ENCODE measurements at places on chromosomes 4 and X.

DNA sequence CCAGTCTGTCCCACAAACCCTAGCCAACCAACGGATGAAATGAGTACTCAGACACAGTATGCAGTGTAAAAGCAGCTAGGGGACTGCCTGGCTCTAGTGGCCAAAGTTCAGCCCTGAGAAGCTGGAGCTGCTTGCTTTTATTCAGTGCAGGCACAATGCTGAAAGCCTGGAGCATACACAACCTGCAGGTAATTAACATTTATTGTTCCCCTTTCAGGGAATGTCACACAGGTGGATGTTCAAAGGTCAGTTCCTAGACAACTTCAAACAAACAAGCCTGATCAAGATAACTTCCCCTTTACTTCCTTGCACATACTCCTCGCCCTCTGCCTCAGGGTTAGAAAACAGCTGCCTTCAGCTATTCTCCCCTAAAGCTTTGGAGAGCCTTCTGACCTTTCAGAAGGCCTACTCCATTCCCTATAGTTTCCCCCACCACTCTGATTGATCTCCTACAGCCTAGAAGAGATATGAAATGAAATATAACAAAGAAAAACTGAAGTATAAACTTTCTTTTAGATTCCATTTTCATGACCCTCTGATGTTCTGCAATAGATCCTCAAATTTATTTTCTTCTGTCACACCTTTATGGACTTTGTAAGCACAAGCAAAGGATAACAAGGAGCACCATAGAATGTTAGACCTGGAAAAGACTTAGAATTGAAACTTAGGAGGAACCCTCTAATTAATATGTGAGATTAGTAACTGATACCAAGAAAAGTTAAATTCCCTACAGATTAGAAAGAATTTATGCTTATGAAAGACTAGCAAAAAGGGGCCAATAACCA, 6.8 kb upstream of the DCAF8L1 start:
- no peak for DNase-seq

DNA sequence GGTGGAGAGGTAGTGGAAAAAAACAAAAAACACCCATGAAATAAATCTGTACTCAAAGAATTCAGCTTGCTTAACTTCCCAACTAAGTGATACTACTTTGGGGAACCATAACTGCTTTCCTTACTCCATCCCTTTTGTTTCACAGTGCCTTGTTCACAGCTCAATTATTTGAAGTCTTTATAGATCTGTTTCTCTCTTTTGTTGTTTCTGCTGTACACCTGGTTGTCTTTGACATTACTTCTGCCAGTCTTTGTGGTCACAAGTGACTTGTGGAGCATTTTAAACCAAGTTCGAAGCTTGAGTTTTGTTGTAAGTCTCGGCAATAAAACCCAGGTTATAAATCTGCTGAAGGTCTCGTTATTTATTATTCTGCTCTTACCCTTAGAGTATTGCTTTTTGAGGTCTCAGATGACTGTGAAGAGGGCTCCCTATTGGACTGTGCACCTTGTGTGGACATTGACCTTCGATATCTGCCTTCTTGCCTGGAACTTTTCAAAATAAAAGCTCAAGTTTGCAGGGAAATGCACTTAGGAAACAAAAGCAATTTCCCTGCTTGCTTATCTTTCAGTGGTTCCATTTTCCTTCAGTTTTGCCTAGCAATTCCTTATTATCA, 59.8 kb downstream of the ANK2 start:
- DNase-seq: no peak

DNA sequence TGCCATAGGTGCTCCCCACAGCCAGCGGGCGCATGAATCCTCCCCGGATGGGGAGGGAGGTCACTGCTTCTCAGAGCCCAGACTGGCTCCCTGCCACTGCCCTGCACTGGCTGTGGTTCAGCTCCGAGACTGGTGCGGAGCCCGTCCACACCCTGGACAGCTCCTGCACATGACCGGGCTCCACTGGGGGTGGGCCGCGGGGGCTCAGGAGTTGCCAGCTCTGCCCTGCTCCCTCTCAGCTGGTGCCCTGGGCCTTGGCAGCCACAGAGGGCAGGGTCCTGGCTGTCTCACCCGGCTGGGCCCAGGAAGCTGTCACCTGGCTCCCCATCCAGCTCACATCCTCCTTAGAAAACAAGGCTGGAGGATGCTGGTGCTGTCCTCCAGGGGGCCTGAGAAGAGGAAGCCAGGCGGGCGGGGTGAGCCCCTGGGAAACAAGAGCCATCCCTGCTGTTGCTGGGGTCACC, 64.9 kb upstream of the ADRA2C start:
- no peak for DNase-seq

GRCh38 chr4:55398966-55399365, 3.2 kb downstream of the TMEM165 start:
- DNase-seq: no peak

DNA sequence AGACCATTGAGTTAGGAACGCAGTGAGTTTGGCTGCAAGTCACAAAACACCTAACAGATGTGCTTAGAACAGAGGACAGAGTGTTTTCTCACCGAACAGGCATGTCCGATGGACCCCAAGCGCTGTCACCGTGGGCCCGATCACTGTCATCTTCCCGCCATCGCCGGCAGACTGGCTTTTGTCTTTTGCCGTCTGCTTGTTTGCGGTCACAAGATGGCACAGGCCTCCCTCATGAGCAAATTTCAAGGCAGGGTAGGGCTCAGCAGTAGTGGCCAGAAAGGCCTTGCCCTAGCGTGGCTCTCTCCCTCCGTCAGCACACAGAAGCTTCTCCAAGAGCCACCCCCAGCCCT, 21.4 kb upstream of the MRFAP1 start:
- no peak for DNase-seq
